A549 treated with CORT108297 at 1 μM for 4 hours (cell line): ENCODE measurements at places on chromosomes 2 and 18. TPM values are rescaled to one million over a fixed set of nuclear protein-coding genes. Genes with fewer than 3 reads are reported as not detected.

Gene SEPTIN2
- total RNA-seq: 238 to 297 TPM (median 262 TPM) in 5 replicates

Gene RAB12
- total RNA-seq: 21.7 to 31.5 TPM (median 25.7 TPM) in 5 replicates

Gene SLC40A1
- total RNA-seq: 2.7 to 3.4 TPM (median 2.9 TPM) in 5 replicates

Gene CD226
- 0.03 to 0.14 TPM (median 0.07 TPM) in 5 replicates for total RNA-seq

Gene POTEI
- total RNA-seq: 0.01 TPM in 2 of 5 replicates, not detected in the others

Gene TUBB8B
- 0.07 TPM in 1 of 5 replicates, not detected in the others for total RNA-seq

Gene NEB
- 0.12 to 0.70 TPM (median 0.22 TPM) in 5 replicates for total RNA-seq

Gene IFIH1
- 0.88 to 1.5 TPM (median 1.1 TPM) in 5 replicates for total RNA-seq

Gene MYO7B
- 0.09 to 0.27 TPM (median 0.13 TPM) in 5 replicates for total RNA-seq

Gene CELF4
- total RNA-seq: 0.06 to 0.10 TPM in 2 of 5 replicates, not detected in the others

Gene OTOS
- total RNA-seq: 0.19 TPM in 1 of 5 replicates, not detected in the others

Gene CDH19
- total RNA-seq: 0.62 to 1.8 TPM (median 1.1 TPM) in 5 replicates

Gene SMAD2
- total RNA-seq: 54.8 to 72.5 TPM (median 66.0 TPM) in 5 replicates

Gene PLEK
- not detected in 5 replicates for total RNA-seq

Gene ARMC9
- total RNA-seq: 13.0 to 19.4 TPM (median 16.6 TPM) in 5 replicates

Gene PNKD
- 51.5 to 73.2 TPM (median 69.8 TPM) in 5 replicates for total RNA-seq

Gene TMEM17
- 5.3 to 6.0 TPM (median 5.5 TPM) in 5 replicates for total RNA-seq

Gene CXCR4
- 0.28 to 0.75 TPM (median 0.51 TPM) in 5 replicates for total RNA-seq

Gene FRZB
- total RNA-seq: 0.03 to 0.15 TPM (median 0.06 TPM) in 4 of 5 replicates, not detected in the other

Gene WNT6
- 0.05 to 0.28 TPM (median 0.17 TPM) in 4 of 5 replicates, not detected in the other for total RNA-seq

Gene SLC5A7
- total RNA-seq: not detected in 5 replicates

Gene CFAP65
- total RNA-seq: 0.15 to 0.24 TPM (median 0.20 TPM) in 5 replicates

Gene C2orf66
- total RNA-seq: 0.06 to 0.13 TPM (median 0.07 TPM) in 3 of 5 replicates, not detected in the others

Gene NTSR2
- 0.07 to 0.13 TPM in 2 of 5 replicates, not detected in the others for total RNA-seq
